NCI-H1436 (cell line): ENCODE measurements at places on chromosomes 11 and 22.

DNA sequence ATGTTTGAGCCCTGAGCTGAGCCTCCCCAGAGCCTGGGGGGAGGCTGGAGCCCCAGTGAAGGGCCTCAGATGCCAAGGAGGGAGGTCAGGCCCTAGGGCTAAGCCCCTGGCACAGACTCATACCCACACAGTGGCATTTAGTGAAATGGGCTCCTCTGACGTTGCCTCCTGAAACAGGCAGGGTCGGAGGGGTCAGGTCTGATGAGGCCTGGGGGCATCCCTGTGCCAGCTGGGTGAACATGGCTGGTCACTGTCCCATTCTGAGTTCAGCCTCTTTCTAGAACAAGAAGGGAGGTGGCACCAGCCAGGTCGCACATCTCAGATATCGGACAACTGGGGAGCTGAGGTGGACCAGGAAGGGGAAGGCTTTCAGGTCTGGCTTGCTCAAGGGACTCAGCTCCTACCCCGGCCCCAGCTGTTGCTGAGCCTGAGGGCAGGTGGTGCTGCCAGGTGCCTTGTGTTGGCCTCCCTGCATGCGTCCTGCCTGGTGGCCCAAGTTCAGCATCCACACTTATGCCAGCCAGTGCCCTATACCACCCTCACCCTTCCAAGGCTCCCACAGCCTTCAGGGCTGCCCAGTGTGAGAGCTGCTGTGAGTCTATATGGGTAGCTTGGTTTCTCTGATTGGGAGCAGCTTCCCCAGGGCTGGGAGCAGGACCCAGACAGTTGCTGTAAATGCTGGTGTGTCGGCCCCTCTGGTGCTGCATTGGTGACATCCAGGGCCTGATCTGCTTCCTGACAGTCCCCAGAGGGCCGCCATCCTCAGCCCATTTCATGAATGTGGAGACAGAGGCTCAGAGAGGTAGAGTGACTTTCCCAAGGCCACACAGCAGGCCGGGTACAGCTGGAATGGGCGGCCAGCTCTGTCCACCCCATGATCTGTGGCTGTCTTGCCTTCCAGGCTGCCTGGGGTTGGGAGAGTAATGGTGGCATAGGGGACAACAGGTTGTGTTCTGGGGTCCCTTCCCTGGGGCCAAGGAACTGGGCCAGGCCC lies 32.8 kb upstream of the PPARA start:
- DNase-seq = no peak

DNA sequence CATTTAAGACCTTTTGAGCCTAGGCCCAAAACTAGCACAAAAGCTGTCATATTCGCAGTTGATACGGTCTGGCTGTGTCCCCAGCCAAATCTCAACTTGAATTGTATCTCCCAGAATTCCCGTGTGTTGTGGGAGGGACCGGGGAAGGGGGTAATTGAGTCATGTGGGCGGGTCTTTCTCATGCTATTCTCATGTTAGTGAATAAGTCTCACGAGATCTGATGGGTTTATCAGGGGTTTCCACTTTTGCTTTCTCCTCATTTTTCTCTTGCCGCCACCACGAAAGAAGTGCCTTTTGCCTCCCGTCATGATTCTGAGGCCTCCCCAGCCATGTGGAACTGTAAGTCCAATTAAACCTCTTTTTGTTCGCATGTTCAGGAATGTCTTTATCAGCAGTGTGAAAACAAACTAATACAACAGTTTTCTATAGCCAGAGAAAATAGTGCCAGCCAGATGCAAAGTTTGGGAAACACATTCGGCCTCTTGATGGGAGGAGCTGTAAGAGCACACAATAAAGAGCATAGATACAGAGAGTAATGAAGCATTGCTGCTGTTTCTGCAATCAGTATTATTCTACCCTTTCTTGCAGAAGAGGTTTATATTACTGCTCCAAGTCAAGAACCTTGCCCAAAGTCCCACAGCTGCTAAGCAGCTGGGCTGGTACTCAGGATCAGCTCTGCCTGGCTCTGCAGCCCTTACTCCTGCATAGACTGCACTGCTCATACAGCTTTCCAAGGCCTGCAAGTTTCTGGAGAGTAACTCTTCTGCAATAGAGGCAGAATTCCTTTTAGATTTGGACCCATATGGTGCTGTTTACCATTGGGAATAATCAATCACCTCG lies 2.0 kb upstream of the ZNF195 start:
- no peak for DNase-seq

DNA sequence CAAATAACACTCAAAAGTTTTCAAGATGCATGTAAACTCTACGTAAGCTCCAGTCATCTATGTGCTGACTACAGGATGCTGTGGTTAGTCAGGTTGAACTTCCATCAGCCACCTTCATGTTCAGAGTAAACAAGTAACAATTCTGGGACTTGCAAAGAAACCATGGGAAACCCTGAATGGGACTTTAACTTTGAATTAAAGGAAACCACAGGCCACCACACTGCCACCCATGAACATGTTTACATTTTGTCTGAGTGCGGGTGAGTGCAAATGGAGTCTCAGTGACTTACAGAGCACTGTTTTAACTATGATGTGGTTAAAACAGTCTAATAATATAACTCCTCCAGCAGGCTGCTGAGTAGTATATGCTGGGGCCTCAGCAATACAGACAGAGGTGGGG lies 12.9 kb upstream of the SYTL2 start:
- DNase-seq = no peak

- DNase-seq = no peak
Measured at GRCh38 chr22:41338614-41339212, 37.4 kb downstream of the ZC3H7B start.

GRCh38 chr11:70430671-70431574 lies 32.6 kb downstream of the CTTN start:
- no peak for DNase-seq
